ENCODE measurements at places on chromosomes 4 and X.
A peak's percentile ranks its signal among the peaks of the same experiment; 100 is the strongest.

DNA sequence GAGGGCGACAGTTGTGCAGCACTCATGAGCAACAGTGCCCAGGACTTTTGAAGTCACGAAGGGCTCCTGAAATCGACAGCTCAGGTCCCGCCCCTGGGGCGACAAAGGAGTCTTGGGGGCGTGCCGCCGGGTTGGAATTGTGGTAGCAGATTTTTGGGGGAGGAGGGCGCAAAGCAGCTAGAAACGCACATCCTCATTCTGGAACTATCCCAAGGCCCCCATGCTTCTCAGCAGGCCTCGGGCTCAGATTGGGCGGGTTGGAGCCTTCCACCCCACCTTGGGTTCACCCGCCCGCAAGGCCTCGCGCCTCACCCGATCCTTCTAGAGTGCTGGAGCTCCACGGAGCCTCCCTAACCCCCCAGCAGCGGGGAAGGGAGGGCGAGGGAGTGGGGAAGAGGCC, 85.5 kb downstream of the HPRT1 start:
- DNase-seq, result no peak

DNA sequence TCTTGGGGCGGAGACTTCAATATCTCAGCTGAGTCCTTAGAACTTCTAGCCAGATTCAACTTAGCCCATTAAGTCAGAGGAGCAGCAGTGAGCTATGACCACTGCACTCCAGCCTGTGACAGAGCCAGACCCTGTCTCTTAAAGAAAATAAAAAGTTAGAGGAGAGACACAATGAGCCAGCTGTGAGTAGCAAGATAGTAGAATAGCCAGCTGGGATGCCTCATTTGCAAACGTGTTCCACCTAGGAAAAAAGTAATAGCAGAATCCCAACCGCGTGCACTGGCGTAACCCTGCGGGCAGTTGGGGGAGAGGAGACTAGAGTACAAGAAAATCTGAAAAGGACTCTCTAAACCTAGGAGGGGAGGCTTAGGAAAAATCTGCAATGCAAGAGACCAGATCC, 133.2 kb upstream of the ANXA3 start:
- no peak for DNase-seq

DNA sequence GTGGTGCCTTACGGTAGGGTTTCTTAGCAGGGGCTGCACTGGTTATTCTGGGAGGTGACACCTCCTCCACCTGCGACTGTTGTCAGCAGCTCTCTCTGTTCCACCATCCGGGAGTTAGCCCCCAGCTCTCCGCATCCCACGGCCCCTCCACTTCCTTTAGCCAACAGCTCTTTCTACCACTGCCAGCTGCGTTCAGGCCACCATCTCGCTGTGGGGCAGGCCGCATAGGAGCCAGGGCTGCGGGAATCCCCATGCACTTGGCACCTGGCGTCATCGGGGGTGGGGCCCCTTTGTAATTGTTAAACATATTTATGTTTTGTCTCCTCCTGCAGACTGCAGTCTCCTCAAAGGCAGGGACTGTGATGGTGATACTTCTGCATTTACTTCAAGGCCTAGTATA, 480.2 kb downstream of the SMARCA1 start:
- DNase-seq, result no peak

DNA sequence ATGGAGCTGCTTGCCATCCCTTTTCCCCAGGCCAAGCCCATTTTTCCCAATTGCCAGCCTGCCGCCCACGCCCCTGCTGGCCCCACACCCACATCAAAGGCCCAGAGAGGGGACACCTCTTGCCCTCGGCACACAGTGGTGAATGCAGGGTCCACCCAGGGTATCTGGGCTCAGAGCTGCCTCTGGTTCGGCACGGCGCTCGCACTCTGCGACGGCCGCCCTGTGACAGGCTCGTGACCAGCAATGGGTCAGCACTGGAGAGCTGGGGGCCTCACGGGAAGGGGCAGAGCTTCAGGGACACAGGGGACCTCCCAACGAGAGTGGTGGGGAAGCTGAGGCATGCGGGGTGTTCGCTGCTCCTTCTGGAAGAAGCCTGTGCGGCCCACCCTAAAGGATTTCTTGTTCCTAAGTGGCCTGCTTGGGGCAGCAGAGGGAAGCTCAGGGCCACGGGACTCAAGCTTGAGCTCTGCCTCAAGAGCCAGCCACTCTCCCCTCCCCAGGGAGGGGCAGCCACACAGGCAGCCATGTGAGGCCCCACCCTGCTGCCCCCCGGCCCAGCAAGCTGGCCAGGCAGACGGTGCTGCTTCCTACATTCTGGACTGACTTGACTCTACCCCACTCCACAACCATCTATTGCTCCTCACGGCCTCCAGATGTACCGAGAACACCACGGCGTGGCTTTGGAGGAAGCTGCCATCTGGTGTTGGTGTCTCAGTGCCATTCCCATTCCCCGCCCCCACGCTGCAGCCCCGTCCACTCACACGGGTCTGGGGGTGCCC, 73.7 kb downstream of the ABLIM2 start:
- DNase-seq, result no peak

DNA sequence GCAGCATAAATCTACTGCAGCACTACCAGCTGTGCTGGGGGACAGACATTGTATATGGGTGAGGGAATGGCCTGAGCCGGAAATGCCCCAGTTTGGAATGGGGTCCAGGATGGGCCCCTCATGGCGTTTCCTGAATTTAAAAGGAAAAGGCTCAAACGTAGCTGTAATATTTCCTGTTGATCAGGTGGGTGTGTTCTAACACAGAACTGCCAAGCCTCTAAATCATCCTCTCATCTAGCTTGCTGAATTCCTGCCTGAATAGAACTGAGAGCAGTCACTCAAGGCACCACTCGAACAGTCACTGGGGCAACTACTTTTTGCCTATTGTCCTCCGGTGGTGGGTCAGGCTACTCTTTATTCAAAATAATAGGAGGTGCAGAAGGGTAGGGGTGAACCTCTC, 28.7 kb downstream of the ADH6 start:
- DNase-seq, result no peak

GRCh38 chr4:186887291-186887700, 163.6 kb upstream of the FAT1 start:
- no peak for DNase-seq

DNA sequence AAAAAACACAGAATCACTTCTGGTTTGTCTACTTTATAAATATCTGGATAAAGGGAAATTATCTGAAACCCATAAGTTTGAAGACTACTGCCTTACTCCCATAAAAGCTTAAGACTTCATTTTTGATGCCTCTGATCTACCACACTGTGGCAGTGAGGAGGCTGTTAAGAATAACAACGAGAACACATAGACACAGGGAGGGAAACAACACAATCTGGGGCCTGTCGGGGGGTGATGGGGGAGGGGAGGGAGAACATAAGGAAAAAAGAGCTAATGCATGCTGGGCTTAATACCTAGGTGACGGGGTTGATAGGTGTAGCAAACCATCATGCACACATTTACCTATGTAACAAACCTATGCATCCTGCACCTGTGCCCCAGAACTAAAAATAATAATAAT, 573.7 kb downstream of the GBA3 start:
- no peak for DNase-seq

- no peak for DNase-seq
These were observed 11.3 kb upstream of the DOCK11 start for GRCh38 chrX:118484216-118484903.

DNA sequence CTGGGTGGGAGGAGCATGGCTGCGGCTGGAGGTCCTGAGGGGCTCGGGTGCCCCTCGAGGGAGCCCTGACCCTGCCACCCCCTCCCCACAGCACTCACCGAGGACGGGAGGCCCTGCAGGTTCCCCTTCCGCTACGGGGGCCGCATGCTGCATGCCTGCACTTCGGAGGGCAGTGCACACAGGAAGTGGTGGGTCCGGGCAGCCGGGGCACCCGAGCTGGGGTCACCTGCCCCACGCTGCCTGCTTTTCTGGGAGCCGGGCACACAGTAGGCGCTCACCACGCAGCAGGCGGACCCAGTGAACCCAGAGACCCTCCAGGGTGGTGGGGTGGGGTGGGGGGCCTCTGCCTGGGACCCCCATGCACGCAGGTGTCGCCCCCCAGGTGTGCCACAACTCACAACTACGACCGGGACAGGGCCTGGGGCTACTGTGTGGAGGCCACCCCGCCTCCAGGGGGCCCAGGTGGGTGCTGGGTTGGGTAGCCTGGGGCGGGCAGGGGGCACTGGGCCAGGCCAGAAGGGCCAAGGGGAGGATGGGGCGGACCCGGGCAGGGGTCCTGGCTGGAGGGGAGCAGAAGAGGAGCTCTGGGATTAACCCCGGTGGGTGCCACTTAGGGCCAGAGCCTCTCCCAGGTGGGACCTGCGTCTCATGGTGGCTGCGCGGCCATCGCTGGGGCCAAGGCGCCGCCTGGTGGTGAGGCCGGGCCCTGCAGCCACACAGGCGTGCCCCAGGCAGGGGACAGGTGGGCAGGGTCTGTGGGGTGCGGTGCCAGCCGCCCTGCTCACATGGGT, 1.4 kb downstream of the HGFAC start:
- peak; percentile 50 for DNase-seq

DNA sequence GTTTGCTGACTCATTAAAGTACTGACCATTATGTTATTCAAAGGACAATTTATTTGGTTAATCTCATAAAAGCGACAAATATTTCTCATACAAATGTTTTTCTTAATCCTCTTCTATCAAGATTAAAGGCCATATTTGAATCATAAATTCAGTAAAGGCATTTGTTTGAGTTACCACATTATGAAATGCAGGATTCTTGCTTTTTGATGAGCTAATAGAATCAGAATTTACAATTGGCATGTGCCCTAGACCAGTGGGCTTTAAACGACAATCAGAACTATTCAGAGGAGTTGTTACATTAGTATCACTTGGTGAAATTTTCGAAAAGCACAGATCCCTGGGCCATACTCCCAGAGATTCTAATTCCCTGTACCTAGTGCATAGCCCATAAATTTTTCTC, 55.3 kb downstream of the KLHL4 start:
- no peak for DNase-seq

- DNase-seq, result no peak
These were observed 997.8 kb downstream of the ARAP2 start for GRCh38 chr4:35246493-35246892.

- no peak for DNase-seq
These were observed 214.6 kb downstream of the PALLD start for GRCh38 chr4:168711197-168712140.

GRCh38 chr4:8101213-8102075, 57.2 kb downstream of the ABLIM2 start:
- DNase-seq, result no peak

GRCh38 chr4:157222771-157223160, 2.2 kb downstream of the GRIA2 start:
- no peak for DNase-seq

- peak; percentile 5 for DNase-seq
These were observed 2.1 kb downstream of the GPR101 start for GRCh38 chrX:137031517-137032340.

DNA sequence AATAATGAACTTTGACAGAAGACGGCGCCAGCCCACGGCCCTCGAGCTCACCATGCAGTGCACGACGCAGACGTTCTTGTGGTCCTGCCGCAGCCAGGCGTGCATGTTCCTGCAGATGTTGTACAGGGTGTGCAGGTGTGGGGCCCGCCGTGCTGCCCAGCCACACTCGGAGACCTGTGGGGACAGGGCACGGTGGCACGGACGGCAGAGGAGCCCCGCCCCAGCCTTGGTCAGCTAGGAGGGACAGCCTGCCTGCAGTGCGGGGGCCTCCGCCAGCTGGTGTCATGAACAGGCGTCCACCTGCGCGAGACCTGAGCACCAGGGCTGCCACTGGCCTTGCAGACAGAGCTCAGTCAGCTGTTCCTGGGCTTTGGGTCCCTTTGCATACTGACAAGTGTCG, 49.5 kb downstream of the GAK start:
- no peak for DNase-seq

- DNase-seq, result no peak
These were observed 51.0 kb downstream of the WFS1 start for GRCh38 chr4:6320663-6321062.

DNA sequence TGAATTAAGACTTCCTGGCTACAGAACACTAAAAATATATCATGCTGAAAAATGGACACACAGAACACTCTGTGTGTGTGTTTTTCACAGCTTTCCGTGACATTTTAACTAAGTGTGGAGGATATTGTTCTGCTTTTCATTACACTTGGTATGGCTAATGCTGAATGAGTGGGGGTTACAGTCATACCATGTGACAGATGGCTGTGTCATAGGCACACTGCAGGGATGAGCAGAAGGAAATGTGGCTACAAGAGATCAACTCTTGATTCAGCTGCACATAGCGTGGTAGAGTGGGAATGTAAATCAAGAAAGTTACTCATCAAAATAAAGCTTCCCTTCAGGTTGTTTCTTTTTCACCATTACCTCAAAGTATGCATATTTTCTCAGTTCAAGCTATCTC, 669.8 kb downstream of the IQCM start:
- no peak for DNase-seq

DNA sequence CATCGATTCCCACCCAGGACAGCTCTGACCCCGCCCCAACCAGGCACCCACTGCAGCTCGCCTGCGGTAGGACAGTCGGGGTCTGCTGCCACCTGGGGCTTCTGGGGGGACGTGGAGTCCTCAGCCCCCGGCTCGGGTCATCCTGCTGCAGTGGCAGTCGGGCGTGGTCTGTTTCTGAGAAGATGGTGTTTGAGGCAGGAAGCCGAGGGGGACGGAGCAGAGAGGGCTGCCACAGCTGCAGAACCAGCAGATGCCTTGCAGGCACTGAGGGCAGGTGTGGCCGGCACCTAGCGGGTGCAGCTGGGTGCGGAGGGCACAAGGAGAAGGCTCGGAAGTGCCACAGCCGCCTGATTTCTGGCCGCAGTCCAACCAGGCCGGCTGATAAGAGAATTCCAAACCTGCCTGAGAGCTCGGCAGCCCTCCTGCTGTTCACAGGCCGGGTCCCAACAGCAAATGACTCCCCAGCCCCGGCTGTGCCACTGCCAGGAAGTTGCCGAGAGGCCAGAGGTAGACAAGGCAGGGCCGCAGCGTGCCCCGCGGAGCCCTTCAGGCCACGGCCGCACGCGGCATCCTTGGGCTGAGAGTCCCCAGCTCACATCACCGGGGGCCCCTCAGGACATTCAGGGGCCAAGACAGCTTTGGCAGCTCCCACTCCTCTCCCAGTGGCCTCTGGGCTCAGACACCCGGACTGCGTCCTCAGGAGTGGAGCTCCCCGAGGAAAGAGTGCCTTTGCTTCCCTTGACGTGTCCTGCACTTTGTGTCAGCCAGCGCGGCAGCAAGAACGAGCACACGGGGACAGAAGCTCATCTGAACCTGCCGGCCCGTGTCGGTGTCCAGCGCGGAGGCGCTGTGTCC, 9.4 kb upstream of the CPLX1 start:
- no peak for DNase-seq

DNA sequence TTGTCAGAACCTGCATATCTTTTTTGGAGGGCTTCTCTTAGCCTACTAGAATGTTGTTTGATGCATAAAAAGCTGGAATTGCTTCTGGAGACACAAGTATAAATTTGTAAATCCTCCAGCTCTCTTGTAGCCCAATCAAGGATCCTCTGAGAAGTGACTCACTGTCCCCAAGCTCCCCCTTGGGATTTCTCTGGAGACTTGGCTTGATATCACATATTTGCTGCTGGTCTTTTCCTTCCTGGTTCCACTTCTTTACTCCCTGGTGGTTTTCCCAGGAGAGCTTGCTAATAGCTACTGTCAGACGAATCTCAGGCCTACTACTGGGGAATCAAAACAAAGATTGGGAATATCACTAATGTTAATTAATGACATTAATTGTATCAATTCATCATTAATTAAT, 173.1 kb downstream of the STK32B start:
- no peak for DNase-seq

GRCh38 chr4:138111462-138112000, 130.6 kb downstream of the SLC7A11 start:
- no peak for DNase-seq

Measured in activated CD4-positive, alpha-beta T cell treated with anti-CD3 and anti-CD28 coated beads, Interleukin-2, amount 50 U/mL, for 24 hours (primary cell).